ENCODE measurements at places on chromosomes 13 and 19. TPM values are rescaled to one million over a fixed set of nuclear protein-coding genes. Genes with fewer than 3 reads are reported as not detected.

DNA sequence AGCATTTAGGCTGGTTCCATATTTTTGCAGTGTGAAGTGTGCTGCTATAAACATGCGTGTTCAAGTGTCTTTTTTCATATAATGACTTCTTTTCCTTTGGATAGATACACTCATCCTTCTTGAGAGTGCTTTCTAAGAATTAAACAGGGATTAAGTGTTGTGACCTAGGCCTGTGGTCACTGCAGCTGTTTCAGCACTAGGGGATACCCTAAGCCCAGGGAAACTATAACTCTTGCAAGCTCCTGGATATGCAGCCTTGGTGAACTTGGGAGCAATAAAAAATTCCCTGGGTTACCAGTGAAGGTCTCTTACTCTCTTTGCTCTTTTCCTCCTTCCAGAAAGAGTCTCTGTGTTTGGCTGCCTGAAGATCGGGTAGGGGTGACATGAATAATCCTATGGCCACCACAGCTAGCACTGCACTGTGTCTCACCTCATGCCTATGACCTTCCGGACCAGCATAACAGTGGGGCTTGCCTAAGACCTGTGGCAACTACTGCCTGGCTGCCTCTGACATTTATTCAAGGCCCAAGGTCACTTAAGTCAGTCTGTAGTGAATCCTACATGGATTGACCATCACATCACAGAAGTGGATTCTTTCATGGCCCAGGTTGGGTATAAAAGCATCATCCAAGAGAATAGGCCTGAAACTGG is 799.7 kb downstream of the DACH1 start:
- ATAC-seq, result no peak

DNA sequence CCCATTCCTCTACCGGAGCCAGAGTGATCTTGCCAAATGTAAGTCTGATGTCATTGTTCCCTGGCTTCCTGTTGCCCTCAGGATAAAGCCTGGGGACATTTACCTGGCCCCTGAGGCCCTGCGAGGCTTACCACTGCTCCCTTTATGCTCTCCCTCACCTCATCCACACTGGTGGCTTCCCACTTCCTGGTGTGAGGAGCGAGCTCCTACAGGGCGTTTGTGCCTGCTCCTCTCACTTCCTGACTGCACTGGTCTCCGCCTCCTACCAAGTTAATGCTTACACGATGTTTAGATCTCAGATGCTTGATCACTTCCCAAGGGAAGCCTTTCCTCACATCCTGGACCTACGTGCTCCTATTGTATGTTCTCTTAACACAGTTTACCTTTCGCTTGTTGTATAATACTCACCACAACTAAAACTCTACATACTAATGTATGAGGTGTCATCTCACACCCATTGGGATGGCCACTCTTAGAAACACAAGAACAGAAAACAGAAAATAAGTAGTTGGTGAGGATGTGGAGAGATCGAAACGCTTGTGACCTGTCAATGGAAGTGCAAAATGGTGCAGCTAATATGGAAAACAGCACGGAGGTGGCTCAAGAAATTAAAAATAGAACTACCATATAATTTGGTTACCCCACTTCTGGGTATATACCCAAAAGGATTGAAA is 177.6 kb downstream of the SHISA2 start:
- no peak for ATAC-seq

DNA sequence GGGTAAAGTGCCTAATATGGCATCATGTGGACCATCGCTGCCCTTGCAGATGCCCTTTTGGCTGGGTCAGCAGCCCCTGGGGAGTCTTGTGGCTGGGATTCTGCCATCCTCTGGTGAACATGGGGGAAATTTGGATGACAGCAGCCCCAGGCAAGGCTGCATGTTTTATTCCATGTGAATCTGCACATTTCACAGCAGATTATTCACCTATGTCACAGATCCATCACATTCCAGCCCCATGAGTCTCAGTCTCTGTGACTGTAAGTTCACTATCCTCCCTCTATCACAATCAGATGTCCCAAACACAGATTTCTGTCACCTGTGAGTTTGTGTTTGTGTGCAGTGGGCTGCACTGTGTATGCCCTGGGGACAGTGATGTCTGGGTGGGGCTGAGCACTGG is 36.8 kb upstream of the PSG9 start:
- ATAC-seq, result no peak

GRCh38 chr13:20843166-20843565 is 59.4 kb downstream of the XPO4 start:
- no peak for ATAC-seq

- no peak for ATAC-seq
Measured at GRCh38 chr19:50433201-50434180, 799 bp downstream of the MYBPC2 start.

The ZNF813 gene
- total RNA-seq, result 2.4 TPM

The ZNF177 gene
- total RNA-seq, result 2.2 TPM

DNA sequence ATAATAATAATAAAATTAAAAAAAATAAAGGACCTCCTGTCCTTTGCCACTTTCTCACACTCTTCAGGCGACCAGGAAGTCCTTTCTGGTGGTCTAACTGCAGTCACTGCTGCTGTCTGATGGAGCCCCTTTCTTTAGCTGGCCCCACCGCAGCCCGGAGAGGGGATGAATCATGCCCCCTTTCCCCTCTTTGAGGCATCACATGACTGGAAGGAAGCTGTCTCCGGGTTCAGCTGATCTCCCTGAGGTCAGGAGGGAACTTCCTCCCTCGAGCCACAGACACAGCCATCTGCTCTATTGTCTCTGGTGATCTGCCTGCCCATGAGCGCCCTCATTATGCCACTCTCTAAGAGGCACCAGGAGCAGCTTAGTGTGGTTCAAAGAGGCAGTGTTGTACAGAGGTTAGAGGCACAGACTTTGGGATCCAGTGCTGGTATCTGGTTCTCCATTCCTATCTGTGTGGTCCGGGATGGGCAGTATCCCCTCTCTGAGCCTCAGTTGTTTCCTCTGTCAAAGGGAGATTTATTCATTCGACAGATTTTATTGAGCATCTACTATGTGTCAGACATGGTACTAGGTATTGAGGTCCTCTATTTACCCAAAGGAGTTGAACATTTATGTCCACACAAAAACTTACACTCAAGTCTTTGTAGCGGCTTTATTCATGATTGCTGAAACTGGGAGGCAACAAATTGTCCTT is 30.0 kb downstream of the VAV1 start:
- ATAC-seq, result peak; percentile 55

GRCh38 chr19:50488389-50489194 is 11.9 kb upstream of the GARIN5A start:
- ATAC-seq, result no peak

The CA11 gene
- total RNA-seq, result 11.3 TPM

- ATAC-seq, result no peak
Measured at GRCh38 chr13:43776501-43777079, 10.2 kb downstream of the ENOX1 start.

The LRRC8E gene
- total RNA-seq, result 0.32 TPM

- no peak for ATAC-seq
Measured at GRCh38 chr19:30703645-30704044, 331.5 kb downstream of the ZNF536 start.

GRCh38 chr19:15759962-15760565 is 22.3 kb downstream of the OR10H3 start:
- ATAC-seq, result no peak

The ZNF729 gene
- total RNA-seq, result not detected

DNA sequence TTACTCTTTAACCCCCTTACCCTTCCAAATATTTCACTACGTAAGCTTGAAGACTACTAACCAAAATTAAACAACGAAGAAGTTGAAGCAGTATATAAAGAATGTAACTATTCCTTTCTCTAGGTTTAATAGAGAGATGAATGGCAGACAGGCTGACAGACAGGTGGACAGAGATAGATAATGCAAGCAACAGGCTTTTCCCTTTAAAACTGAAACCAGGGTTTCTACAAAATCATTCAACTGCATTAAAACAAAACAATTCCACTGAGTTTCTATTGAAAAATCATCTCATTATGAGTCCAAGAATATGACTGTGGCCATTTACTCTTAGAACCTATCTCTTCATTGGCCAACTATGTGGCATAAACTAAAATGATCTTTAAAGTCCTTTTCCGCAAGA is 15.2 kb downstream of the LNX2 start:
- no peak for ATAC-seq

DNA sequence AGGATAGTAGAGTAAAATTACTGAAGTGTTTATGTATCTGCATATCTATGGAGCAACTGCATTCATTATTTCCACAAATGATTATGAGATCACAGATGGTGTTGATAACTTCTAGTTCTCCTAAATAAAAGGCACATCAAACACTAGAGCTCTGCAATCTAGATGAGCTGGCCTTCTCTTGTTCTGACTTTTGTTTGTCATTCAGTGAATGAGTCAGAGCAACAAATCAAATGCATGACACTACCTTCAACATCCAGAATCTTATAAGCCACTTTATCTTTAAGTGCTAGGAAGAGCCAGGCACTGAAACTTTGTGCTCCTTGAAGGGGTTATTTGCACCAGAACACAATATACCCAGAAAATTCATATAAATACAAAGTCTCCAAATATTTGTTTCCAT is 456.0 kb downstream of the PCDH17 start:
- ATAC-seq, result no peak

DNA sequence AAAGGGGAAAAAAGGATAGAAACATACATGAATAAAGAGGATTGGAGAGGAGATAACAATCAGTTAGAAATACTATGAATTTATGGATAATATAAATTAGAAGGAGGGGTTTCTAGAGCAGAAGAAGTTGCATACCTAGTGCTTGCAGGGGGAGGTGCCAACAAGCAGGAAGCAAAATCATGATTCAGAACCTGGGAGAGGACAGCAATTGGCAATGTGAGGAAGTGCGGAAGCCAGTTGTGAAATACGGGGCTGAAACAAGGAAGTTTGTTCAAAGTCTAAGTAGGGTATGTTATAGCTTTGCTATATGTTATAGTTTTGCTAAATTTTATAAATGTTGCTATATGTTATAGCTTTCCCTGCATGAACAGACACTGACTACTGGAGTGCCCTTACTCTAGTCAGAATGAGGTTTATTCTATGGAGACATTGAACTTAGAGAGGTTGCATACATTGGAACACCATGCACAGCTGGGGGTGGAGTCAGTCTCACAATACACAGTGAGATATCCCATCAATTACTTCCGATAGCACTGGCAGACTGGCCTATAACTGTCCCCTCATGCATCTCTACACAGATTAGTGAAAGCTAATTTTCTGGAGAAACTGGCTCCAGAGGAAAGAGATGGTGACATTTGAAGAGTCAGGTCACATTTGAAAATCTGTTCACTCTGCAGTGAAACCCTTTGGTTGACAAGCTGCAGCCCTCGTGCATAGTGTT is 92.1 kb downstream of the GPC6 start:
- peak; percentile 22 for ATAC-seq

GRCh38 chr13:32262619-32263018 is 52.5 kb downstream of the ZAR1L start:
- no peak for ATAC-seq

The PNPLA6 gene
- 80.3 TPM for total RNA-seq

- ATAC-seq, result no peak
Measured at GRCh38 chr13:32019612-32020233, 11.9 kb upstream of the FRY start.

The ISOC2 gene
- 39.0 TPM for total RNA-seq

- ATAC-seq, result no peak
Measured at GRCh38 chr13:41313659-41314197, 2.7 kb downstream of the NAA16 start.

The ZNF66 gene
- total RNA-seq, result 1.7 TPM

The NPAS1 gene
- 0.85 TPM for total RNA-seq

DNA sequence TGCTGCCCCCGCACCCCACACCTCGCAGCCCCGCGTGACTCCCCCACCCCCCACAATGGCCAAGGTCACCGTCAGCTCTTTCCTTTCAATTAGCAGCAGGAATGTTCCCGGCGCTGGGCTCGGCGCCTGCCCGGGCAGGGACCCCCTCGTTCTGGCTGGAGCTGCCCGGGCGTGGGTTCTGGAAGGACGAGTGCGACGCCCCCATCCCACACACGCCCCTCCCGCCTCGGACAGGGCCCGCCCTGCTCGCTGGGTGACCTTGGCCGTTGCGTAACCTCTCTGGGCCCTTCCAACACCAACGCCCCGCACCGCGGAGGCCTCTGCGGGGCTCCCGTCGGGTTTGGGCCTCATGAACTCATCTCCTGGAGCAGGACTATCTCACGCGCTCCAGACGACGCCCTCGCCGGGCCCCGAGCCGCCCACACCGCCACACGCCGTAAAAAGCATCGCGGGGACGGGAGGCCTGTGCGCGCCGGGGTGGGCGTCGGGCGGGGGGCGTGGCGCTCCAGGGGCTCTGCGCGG is 10.3 kb downstream of the PALM start:
- peak; percentile 82 for ATAC-seq

The SUCLA2 gene
- total RNA-seq, result 56.8 TPM

DNA sequence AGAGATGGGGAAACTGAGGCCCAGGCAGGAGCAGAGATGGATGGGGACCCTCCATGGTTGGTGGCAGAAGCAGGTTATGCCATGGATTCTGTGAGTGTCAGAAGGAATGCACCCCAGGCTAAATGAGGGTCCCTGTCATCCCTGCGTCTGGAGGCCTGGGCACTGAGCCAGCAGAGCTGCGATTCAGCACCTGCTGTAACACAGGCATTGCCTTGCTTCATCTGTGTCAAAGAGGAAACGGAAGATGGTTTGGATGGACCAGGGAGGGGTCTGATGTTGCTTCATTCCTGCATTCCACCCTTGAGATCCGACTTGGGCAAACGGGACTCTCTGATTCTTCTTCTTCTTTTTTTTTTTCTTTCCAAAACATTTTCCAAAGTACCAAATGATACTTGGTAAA is 1.2 kb downstream of the C5AR1 start:
- ATAC-seq, result no peak

The NXNL1 gene
- total RNA-seq, result not detected

DNA sequence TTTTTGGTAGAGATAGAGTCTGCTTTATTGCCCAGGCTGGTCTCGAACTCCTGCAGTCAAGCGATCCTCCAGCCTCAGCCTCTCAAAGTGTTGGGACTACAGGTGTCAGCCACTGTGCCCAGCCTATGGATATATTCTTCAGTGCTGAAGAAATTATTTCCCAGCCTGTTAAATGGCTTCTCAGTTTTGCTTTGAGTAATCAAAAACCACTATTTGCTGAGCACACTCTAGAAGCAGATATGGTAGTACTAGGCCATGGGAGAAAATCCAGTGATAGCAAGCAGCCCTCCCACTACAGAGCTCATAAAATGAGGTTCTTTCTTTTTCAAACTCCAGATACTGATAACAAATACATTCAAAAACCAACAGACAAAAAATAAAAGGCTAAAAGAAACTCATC is 80.6 kb upstream of the CLDN10 start:
- ATAC-seq, result no peak

DNA sequence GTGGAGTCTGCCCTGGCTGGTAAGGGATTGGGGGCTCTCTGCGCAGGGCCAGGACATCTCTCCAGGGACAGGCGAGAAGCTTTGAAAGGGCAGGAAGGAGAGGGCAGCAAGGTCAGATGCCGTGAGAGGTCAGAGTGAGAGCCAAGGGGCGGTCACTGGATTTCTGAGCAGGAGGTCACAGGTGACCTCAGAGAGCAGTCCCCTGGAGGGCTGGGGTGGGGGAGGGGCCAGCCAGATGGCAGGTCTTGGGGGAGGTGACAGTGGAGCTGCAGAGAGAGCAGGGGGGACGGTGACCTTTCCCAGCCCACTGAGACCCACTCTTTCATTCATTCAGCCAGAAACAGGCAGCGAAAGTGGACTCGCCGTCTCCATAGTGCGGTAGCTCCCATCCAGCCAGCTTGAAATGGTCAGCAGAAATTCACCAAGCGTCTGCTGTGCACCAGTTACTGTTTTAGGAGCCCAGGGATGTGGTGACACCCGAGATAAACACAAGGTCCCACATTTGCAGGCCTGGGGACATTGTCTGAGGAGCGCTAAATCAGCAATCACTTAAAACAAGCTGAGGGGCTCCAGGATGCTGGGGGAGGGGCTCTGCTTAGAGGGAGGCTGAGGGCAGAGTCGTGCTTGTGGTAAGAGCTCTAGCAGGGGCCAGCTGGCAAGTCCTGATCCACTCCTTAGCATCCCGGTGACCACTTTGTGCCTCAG is 10.2 kb downstream of the CARM1 start:
- ATAC-seq, result no peak
